ENCODE measurements at places on chromosomes 1 and 21.
A peak's percentile ranks its signal among the peaks of the same experiment; 100 is the strongest.

- peak; percentile 10 for DNase-seq
These were observed 29.1 kb upstream of the IVNS1ABP start for GRCh38 chr1:185345913-185346720.

GRCh38 chr1:241837901-241838300 lies 10.1 kb upstream of the EXO1 start:
- no peak for DNase-seq

GRCh38 chr1:154960446-154961136 lies 991 bp downstream of the PYGO2 start:
- no peak for DNase-seq

- no peak for DNase-seq
These were observed 72.9 kb downstream of the IFI44 start for GRCh38 chr1:78722521-78722920.

DNA sequence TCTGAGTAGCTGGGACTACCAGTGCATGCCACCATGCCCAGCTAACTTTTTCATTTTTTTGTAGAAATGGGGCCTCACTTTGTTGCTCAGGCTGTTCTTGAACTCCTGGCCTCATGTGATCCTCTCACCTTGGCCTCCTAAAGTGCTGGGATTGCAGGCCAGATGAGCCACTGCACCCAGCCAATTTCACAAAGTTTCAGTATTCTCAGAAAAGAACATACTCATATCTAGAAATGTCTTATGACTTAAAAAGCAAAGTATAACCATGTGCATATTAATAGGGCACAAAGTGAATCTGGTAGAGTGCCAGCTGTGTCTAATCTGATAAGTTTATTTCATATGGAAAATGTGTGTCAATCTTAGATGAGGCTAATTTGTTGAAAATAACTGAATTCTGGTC lies 87.5 kb upstream of the CACYBP start:
- DNase-seq: no peak

DNA sequence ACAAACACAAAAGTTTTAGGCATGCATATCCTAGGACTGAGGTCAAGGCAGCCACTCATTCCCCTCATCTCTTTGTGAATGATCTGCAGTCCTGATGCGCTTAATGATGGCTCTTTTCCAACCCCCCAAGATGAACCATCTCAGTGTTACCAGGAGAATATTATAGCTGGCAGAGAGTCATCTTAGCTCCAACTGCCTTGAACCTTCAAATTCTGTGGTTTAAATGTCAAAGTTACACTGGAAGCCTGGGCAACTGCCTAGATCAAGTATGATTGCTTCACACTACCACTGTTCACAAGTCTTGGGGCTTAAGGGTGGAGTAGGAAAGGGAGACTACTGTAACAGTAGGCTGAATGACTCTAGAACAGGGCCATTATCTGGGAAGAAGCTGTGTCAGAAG lies 8.0 kb upstream of the MYBPHL start:
- DNase-seq: no peak

GRCh38 chr1:52825868-52826267 lies 16.7 kb upstream of the ZYG11A start:
- DNase-seq: peak; percentile 60

DNA sequence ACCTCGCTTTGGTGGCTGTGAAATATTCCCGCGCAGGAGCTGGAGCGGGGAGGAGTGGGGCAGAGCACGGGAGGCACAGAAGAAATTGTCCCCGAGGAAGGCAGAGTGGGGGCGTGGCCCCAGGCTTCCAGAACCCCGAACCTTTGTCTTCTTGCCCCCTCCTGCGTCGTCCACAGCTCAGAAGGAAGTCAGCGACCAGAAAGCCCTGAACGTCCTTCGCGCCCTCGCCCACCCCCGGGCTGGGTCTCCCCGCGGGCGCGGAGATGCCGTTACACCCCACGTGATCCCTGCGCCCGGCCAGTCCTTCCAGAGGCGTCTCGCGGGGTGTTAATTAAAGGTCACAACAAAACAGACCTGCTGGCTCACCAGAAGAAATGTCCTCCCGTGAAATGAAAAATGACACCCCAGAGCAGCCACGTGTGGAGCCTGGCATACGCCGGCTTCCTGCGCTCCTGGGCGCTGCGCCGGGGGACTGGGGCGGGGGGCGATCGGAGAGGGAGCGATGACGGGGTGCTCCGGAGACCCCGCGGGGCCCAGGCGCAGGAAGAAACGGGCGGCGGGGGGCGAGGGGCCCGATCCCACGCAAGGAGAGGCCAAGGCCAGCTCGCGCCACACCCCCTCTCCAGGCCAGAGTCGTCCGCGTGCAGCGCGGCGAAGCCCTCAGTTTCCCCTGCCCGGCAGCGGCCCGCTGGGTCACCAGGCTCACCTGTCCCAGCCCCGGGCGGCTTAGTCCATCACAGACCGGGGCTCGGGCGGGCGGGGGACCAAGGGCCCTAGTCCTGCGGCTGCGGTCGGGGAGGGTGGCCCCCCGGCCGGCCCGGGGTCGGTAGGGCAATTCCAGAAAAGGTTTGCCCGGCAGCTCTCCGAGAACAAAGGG lies 995 bp upstream of the KIF26B start:
- DNase-seq: no peak

GRCh38 chr1:181102841-181103240 lies 14.3 kb downstream of the IER5 start:
- DNase-seq: no peak

- no peak for DNase-seq
These were observed 11.0 kb downstream of the PRKCZ start for GRCh38 chr1:2061065-2061778.

DNA sequence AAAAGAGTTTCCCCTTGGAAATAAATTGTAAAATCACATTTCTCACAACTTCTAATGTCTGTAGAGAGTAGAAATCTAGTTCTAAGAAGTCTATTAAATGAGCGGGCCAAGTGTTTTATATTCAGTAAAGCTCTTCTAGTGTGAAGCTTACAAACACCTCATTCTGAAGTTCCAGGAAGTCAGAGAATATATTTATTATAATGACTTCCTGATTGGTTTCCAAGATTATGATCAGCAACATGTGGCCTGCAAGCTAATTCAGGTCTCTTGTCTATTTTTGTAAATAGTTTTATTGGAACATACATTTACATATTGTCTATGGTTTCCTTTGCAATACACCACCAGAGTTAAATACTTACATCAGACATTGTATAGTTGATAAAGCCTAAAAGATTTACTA lies 603.9 kb downstream of the AMY1C start:
- no peak for DNase-seq

GRCh38 chr1:109790735-109791494 lies 27.2 kb upstream of the EPS8L3 start:
- DNase-seq: peak; percentile 98

DNA sequence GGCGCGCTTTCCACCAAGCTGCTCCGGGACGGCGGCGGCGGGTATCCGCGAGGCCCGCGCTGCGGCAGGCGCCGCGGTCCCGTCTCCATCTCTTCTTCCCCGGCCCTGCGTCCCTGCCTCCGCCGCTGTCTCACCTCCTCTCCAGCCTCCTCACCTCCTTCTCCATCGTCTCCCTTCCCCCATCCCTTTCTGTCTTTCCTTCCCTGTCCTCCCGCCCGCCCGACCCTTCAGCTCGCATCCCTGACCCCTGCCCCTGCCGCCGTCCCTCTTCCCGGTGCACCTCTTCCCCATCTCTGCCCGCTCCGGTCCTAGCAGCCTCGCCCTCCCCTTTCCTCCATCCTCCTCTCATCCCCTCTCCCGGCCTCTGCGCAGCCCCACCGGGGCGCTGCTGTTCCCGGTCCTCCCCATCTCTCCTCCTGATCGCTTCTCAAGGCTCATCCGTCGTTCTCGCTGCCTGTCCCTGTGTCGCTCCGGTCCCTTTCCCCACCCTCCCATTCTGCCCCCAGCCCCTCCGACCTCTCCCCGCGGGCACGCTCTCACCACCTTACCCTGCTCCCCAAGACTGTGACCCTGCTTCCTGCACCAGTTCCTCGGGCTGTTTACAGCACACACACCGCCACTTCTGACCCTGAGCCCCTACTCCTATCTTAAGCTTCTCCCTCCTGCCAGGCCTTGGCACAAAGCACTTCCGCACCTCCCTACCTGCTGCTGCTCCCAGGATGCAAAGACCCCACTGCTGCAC lies 760 bp upstream of the NPHP4 start:
- no peak for DNase-seq

- no peak for DNase-seq
These were observed 103.6 kb downstream of the GALNT2 start for GRCh38 chr1:230170622-230171021.

DNA sequence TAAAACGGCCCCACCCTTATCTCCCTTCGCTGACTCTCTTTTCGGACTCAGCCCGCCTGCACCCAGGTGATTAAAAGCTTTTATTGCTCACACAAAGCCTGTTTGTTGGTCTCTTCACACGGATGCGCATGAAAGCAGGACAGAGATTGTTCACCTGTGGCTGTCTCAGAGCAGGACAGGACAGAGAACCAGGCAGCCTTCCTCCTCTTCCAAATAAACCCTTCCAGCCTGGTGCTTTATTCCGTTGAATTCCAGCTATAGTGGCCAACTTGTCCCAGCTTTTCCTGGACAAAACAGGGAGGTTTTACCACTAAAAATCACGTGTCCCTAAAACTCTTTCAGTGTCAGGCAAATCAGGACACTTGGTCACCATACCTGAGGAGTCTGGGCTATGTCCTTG lies 9.5 kb upstream of the DMRTB1 start:
- no peak for DNase-seq

DNA sequence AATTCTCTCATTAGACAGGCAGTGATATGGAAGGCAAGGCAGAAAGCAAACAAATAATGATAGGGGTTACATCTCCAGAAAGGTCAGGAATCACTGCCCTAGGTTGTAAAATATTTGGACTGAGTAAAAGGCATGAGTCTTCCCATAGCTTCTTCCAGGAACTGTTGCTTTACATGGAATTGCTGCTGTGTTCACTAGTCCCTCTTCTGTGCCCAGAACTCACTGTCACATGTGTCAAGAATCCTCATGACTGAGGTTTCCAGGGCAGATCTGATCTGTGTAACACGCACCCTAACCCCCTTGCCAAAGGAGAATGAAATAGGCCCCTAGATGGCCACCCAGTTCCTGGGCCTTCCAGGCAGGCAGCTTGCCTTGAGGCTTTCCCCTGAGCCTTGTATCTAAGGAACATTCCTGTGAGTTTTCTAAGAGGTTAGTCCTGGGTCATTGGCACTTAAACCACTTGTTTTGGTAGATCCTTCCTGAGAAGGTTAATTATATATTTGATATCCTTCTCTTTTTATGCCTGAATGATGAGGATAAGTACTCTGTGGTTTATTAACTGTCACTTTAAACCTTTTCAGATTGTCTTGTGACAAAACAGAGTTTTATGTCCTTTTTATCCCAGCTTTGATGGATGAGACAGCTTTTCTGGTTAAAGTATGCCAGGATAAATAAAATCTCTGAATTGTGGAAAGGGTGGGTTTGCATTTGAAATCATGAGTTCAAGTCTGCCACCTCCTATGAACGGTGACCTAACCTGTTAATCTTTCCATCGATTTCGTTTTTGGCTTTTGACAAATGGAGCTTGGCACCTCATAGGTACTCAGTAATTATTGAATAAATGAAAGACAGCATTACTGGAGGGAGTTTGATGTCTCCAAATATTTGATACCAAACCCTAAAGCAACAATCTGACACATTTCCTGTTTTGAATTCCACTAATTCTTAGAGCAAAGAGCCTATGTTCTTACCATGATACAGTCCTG lies 163.3 kb downstream of the DHRS3 start:
- DNase-seq: no peak

DNA sequence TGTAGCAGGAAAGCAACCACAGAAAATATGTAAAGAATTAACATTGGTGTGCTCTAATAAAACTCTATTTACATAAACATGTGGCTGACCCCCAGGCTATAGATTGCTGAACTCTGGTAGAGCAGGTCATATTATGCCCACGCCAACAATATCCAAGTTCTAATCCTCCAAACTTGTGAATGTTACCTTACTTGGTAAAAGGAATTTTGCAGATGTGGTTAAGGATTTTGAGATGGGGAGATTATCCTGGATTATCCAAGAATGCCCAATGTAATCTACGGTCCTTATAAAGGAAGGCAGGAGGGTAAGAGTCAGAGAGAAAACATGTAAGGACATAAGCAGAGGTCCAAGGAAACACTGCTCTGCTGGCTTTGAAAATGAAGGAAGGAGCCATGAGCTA lies 201.0 kb downstream of the USH2A start:
- DNase-seq: no peak

GRCh38 chr1:70003211-70003908 lies 202.0 kb downstream of the LRRC40 start:
- peak; percentile 77 for DNase-seq

DNA sequence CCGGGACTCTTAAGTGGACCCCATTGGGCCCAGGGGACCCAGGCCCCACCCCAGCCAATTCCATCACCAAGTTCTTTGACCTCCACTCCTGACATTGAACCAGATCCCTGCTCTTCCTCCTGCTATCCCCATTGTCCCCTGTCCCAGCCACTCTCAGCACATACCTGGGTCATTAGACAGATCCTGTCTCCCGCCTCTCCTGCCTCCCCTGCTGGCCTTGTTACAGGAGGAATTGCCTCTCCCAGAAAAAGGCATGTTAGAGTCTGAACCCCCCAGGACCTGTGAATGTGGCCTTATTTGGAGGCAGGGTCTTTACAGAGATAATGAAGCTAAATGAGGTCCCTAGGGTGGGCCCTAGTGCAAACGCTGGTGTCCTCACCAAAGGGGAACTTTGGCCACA lies 301.9 kb downstream of the NPHP4 start:
- DNase-seq: no peak

DNA sequence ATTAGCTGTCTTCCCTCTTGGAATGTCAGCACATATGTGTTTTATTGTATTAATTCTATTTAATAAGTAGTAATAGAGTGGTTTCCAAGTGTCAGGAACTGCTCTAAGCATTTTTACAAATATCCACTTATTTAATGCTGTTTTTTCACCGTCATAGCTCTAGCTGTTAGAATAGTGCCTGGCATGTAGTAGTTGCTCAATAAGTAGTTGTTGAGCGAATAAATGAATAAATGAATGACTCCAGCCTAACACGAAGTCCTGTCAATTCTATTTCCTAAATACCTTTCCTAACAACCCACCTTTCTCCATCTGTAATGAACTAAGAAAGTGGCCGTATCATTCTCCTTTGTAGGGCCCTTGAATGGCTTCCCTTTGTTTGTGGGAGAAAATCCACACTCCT lies 312.5 kb downstream of the DISC1 start:
- DNase-seq: no peak

DNA sequence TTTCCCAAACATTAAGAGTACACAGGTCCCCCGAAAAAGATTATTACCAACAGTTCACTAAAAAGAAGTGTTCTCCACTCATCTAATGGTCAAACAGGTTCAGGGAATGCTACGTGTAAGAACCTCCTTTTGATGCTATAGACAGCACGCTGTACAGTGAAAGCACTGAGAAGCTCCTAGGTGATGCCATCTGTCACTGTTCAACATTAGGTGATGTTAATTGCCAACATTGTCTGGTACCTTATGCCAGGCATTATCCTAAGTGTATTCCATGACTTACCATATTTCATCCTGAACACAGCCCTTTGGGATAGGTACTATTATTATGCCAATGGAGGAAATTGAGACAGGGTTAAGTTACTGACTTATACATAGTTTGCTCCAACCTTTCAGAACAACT lies 82.1 kb downstream of the DAB1 start:
- no peak for DNase-seq

GRCh38 chr1:33902486-33903209 lies 38.8 kb downstream of the HMGB4 start:
- no peak for DNase-seq

GRCh38 chr1:171310661-171311087 lies 3.3 kb upstream of the FMO4 start:
- peak; percentile 70 for DNase-seq

Measured in AML-193 (cell line).